ENCODE measurements at places on chromosomes 7 and 10. TPM values are rescaled to one million over a fixed set of nuclear protein-coding genes. Genes with fewer than 3 reads are reported as not detected.

DNA sequence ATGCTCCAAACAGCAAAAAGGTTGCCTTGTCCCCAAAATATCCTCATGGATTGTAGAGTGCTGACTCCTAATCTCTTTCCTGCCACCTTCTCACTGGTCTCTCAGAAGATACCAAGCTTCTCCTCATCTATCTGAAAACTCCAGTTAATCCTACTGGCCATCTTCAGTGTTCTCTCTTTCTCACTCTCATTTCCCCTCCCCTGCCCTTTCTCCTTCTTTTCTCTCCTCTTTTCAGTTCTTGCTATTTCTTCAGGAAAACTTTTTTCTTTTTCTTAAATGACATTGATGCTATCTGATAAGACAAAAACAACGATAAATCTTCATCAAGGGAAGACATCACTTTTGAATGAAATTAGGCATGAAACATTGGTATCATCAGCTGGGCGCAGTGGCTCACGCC is 109.8 kb downstream of the USP6NL start:
- DNase-seq, result no peak

DNA sequence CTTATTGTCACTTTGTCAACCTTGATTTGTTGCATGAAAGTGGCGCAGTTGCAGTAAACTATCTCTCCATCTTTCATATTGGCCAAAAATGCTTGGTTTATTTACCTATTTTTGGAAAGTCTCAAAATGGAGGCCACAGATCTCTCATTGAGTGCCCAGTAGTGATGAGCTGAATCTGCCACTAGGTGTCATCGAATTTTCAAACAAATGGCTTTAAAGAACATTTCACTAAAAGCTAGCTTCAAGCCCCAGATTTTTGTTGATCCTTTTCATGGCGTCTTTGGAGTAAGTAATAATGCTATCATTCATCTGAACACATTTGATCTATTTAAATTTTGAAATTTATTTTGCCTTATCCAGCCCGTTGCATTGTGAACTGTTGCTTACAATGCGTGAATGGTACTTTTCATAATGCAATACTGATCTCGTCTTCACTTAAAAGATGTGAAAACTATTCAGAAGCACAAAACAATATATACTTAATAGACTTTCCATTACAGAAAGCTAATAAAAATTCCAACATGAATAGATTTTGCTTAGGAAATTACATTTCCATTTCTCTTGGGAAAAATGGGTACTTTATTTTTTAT is 236.2 kb downstream of the DNAJB9 start:
- peak; percentile 3 for DNase-seq

- no peak for DNase-seq
Observed at GRCh38 chr7:93723424-93724124, 149.1 kb upstream of the CALCR start.

GRCh38 chr10:72252972-72253371 is 20.8 kb upstream of the DDIT4 start:
- DNase-seq, result no peak

DNA sequence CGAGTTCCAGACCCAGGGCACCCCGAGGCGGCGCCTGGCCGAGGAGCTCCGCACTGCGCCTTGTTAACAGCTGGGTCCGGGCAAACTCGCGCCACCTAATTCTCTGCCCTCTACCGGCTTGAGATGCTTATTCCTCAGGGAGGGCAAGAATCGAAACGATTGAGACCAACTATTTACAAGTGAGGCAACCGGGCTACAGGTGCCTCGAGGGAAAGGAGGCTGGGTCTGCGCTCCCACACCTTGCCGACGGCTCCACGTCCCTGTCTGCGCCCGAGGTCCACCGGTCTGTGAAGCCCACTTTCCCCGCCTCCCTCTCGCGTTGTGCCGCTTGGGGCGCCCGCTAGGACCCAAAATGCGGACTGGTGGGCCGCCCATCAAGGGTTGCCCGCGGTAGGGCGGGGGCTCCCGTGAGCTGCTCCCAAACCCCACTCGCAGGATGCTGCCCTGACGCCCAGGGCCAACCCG is 527 bp downstream of the AKR1B1 start:
- peak; percentile 57 for DNase-seq

DNA sequence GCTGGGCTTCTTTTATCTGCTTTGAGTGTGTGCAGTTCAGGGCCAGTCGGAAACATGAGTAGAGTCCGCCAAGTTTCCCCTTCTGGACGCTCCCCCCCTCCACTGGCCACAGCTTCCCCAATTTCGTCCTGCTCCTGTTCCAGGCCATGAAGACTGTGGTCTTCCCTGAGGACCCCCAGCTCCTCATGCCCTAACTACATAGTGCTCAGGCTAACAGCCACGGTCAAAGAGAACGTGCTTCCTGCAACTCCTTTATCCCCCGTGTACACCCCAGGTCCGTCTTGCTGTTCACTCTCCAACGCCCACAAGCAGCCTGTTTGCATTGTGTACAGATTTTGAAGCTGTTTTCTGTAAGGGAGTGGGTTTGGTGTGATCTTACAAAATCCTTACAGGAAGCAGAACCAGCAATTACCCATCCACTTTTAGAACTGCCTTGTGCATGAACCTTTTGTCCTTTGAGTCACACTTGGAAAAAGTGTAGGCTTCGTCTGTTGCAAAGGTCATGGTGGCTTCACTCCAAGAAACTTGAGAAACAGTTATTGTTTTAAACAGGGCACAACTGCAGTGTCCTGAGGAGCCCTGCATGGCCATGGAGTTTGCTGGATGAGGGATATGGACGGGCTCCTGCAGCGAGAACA is 77.0 kb upstream of the FAM20C start:
- DNase-seq, result no peak

GRCh38 chr10:132648072-132648850 is 110.7 kb downstream of the INPP5A start:
- DNase-seq, result no peak

GRCh38 chr7:52540041-52540440 is 495.4 kb upstream of the POM121L12 start:
- no peak for DNase-seq

DNA sequence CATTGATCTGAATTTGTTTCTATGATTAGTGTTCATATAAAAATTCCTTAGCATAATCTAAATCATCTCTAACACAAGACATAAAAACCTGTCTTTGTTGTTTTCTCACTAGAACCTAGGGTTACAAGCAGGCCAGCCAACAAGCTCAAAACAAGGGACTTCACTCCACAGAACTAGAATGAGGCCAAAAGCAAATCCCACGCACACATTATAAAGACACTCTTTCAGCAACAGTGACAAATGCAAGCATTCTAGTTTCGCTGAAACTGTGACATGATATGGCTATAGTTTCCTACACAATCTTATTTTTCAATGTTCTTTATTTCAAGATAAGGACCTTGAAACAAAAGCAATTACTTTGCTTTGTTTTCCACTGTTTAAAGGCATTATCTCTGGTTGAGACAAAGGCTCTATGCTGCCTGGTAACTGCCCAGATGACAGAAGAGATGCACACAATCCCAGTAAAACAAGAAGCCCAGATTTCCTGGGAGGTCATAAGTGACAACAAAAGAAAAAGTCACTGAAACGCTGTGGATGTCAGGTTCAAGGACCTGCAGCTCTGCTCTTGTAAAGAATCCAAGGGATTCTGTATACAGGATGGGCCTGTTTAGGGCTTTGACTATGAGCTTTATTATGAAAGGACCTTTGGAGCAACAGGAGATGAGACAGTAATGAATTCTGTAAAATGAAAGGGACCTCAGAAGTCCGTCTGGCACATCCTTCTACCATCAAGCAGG is 105.3 kb downstream of the SORCS1 start:
- DNase-seq, result no peak

- DNase-seq, result no peak
Observed at GRCh38 chr10:24720096-24720495, 3.6 kb downstream of the ARHGAP21 start.

GRCh38 chr7:129646369-129647021 is 35.0 kb downstream of the NRF1 start:
- DNase-seq, result no peak

- DNase-seq, result no peak
Observed at GRCh38 chr10:6153845-6154244, 48.9 kb upstream of the PFKFB3 start.

- DNase-seq, result no peak
Observed at GRCh38 chr7:70217571-70217970, 619.3 kb downstream of the AUTS2 start.

- DNase-seq, result no peak
Observed at GRCh38 chr10:67789769-67790168, 48.2 kb downstream of the DNAJC12 start.

- no peak for DNase-seq
Observed at GRCh38 chr7:91894781-91895480, 14.4 kb upstream of the MTERF1 start.

DNA sequence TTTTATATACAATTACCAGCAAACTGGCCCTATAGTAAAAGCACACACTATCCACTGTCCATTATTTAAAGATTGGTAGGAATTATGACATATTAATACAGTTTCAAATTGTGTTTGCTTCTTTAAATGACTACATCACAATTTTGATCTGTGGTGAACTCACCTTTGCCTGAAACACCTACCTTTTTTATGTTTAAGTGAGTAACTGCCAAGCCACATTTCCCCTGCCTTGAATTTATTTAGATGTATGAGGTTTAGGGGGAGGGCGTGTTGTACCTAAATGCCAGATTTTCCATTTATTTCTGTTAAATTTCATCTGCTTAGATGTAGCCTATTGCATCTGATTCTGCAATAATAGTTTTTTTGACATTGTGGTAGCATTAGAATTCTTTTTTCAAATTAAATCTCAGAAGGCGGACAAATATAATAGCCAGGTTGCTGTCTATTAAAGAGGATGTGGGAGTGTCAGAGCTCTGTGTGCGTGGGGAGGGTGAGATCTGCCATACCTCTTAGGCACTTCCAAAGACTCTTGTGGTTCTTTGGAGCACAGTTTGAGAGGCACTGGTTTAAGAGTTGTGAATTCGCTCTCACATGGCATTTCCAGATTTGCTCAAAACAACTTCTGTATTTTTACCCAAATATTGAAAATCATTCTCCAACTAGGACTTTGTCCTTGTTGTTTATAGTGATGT is 13.8 kb downstream of the PIK3CG start:
- DNase-seq, result no peak

DNA sequence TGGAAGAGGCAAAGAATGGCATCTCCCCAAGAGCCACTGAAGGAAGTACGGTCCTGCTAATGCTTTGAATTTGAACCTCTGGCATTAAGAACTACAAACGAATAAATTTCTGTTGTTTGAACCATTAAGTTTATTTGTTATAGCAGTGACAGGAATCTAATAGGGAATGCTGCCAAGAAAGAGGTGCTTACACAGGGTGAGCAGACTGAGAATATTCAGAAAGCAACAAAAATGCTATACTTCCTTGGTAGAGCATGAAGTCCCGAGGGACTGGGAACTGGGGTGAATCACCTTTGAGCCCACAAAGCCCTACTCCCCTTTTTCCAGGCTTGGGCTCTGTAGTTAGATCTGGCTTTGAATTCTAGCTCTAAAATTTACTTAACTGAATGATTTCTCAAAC is 45.0 kb downstream of the PANK1 start:
- DNase-seq, result no peak

- DNase-seq, result no peak
Observed at GRCh38 chr10:81405399-81405798, 469.6 kb upstream of the NRG3 start.

DNA sequence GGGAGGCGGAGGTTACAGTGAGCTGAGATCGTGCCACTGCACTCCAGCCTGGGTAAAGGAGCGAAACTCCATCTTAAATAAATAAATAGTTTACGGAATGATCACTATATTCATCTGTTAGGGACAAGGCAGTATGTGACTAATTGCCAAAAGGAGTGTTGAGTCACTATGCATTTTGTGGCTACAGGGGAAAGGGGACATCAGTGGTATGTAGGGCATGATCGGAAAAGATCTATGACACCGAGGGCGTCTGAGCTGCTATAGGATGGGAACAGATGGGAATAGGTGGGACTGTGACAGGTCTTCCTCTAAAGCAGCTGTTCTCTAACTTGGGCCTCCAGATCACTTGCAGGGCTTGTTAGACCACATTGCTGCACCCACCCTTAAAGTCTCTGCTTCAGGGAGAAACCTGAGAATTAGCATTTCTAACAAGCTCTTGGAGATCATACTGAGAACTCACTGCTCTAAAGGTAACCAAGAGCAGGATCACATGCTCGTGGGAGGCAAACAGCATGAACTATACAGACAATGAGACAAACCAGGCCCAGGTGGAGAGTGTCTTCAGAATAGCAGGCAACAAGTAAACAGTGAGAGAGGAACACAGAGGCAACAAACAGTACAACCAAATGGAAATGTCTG is 65.1 kb upstream of the ITGA8 start:
- DNase-seq, result no peak

DNA sequence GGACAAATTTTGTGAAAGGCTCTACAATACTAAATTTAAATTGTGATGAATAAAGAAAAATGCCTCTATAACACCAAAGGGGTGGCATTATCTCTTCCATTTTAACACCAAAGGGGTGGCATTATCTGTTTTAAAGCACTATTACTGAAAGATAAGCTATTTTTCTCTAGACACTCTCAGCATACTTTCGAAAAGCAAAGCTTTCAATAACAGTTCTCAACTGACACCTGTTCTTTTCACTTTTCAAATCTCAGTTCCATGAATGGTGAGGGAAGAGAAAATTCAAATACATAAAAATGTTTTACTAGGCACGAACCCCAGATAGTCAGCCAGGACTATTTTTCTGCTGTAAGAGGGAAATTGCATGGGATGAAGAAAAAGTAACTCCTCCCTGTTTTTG is 103.8 kb downstream of the CPEB3 start:
- DNase-seq, result no peak

DNA sequence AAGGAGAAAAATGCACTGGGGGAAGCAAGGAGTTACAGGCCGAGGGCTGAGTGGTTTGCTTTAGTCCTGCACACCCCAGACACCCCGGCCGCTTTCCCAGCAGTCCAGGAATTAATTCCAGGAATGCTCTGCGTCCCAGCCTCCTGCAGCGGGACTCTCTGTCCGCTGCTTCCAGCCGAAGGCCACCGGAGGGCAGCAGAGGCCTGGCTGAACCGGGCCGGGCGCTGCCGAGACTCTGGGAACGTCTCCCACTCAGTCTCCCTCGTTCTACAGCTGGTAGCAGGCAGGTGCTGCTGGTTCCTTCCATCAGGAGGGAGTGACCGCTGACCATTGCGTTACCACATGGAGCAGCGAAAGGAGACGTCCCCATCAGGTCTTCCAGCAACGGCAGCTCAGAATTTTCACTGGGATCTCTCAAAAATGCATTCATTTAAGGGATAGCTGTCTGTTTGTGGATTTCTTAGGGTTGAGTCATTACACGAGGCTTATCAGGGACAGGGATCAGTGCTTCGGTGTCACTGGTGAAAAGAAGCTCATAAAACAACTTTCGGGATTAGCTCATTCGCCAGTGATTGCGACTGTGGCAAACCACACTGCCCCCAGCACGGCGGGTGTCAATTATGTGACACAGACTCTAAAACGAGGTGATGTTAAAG is 24.9 kb upstream of the PITRM1 start:
- peak; percentile 87 for DNase-seq

The PAXIP1 gene
- total RNA-seq, result 23.1 TPM

The EPO gene
- not detected for total RNA-seq

The ECHS1 gene
- total RNA-seq, result 53.5 TPM

The SEMA3D gene
- total RNA-seq, result 0.91 TPM

The SFTPA1 gene
- not detected for total RNA-seq

The MICALL2 gene
- total RNA-seq, result 162 TPM

The ACBD7 gene
- total RNA-seq, result 8.2 TPM

The BAG3 gene
- 35.2 TPM for total RNA-seq

The NUDT13 gene
- total RNA-seq, result 0.78 TPM

The FRAT2 gene
- 6.0 TPM for total RNA-seq

The ZPBP gene
- not detected for total RNA-seq

The CRYGN gene
- total RNA-seq, result not detected

The CHST3 gene
- 14.3 TPM for total RNA-seq

The C10orf88 gene
- 8.3 TPM for total RNA-seq
